ENCODE measurements at places on chromosomes 12 and 14.

GRCh38 chr12:4506870-4507269, 31.8 kb upstream of the RAD51AP1 start:
- DNase-seq = peak; percentile 46

- DNase-seq = no peak
These were observed 236.3 kb downstream of the SLC25A21 start for GRCh38 chr14:36935976-36936678.

DNA sequence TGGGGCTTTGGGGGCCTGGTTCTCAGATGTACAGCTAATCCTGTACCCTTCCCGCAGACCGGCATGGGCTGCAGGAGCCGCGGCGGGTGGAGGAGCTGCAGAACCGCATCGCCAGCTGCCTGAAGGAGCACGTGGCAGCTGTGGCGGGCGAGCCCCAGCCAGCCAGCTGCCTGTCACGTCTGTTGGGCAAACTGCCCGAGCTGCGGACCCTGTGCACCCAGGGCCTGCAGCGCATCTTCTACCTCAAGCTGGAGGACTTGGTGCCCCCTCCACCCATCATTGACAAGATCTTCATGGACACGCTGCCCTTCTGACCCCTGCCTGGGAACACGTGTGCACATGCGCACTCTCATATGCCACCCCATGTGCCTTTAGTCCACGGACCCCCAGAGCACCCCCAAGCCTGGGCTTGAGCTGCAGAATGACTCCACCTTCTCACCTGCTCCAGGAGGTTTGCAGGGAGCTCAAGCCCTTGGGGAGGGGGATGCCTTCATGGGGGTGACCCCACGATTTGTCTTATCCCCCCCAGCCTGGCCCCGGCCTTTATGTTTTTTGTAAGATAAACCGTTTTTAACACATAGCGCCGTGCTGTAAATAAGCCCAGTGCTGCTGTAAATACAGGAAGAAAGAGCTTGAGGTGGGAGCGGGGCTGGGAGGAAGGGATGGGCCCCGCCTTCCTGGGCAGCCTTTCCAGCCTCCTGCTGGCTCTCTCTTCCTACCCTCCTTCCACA, 7.6 kb downstream of the NR4A1 start:
- DNase-seq = no peak

- DNase-seq = no peak
These were observed 3.0 kb upstream of the FAM177A1 start for GRCh38 chr14:35043046-35043445.
